Renal pelvis (tissue), 12 donors: ENCODE measurements at places on chromosomes 13 and 19. TPM values are rescaled to one million over a fixed set of nuclear protein-coding genes. Genes with fewer than 3 reads are reported as not detected.
A peak's percentile ranks its signal among the peaks of the same experiment; 100 is the strongest.

The TNFSF11 gene
- 0.23 TPM for polyA plus RNA-seq

DNA sequence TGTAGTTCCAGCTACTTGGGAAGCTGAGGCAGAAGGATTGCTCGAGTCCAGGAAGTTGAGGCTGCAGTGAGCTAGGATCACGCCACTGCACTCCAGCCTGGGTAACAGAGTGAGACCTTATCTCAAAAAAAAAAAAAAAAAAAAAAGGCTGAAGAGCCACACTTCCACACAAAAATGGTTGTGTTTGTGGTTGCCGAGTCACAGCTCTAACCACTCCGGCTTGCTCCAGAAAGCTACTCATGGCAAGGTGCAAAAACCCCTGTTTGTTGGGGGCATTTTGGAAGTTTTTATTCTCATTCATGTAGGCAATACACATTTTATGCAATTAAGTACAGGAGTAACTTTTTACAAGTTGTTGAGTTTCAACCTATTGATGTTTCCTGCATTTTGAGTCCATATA, 93.5 kb downstream of the INSR start:
- no peak for DNase-seq

DNA sequence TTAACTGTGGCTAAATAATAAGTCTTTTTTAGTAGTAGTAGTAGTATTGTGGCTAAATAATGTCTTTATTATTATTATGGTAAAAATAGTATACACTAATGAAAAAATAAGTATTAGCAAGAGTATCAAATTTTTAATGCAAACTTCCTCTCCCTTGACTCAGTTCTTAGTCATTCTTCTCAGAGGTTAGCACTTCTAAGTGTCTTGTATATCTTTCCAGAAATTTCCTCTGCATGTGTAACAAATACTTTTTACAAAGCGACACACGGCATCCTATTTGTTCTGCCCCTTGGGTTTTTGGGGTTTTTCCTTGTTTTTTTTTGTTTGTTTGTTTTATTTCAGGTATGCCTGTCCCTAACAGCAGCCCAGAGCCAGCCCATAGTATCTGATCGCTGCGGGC, 20.9 kb downstream of the SIN3B start:
- DNase-seq: no peak

DNA sequence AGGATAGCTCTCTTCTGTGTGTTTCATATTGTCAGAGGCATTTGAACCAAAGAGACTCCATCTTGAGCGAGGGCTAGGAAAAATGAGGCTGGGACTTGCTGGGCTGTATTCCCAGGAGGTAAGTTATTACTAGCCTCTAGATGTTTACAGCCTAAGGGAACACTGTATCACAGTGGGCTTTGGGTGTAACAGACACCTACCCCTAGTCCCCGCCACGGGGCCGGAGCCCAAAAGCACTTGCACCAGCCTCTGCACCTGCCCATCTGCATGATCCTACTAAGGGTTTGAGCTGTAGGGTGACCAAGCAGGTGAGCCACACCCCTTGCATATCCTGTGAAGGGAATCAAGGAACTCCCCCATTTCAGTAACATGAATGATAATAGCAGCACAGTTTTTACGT, 1972.2 kb downstream of the OLFM4 start:
- DNase-seq: no peak

DNA sequence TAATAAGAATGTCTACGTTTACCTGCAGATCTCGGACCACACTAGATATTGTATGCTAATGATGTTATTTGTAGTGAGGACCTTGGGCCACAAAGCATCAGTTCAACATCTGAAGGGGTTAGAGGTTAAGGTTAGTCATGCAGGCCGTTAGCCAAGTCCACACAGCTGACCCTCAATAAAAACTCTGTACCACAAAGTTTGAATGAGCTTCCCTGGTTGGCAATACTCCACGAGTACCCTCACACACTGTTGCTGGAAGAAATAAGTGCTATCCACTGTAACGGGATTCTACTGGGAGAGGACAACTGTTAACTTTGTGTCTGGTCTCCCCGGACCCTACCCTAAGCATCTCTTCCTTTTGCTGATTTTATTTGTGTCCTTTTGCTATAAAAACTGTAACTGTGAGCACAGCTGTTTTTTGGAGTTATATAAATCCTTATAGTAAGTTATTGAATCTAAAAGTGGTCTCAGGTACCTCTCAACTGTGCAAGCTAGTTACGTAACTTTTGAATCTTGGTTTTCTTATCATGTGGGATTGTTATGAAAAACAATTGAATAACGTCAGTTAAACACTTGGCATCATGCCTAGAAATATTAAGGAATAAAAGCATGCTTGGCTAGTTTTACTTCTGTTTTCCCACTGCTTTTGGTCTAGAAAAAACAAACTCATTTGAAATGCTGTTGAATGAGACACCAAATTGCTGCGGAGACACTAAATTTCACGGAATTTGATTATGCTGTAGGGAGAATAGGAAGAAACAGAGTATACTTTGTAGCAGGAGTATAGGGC, 181.5 kb downstream of the DNAJC3 start:
- peak; percentile 26 for DNase-seq

- no peak for DNase-seq
These were observed 153.3 kb downstream of the SIPA1L3 start for GRCh38 chr19:38060331-38060730.

- no peak for DNase-seq
These were observed 84.3 kb upstream of the UBL3 start for GRCh38 chr13:29934531-29935308.

GRCh38 chr13:23288564-23288963, 107.8 kb downstream of the SGCG start:
- DNase-seq: no peak

GRCh38 chr19:17633700-17634099, 54.5 kb downstream of the UNC13A start:
- DNase-seq: no peak
